ENCODE measurements at places on chromosomes 2 and 18.

- no peak overlapping the region for H3K27ac ChIP-seq
- DNase-seq = no peak
- H3K4me3 ChIP-seq = no peak overlapping the region
Measured at GRCh38 chr2:233301811-233302210, 5.8 kb upstream of the SAG start.

DNA sequence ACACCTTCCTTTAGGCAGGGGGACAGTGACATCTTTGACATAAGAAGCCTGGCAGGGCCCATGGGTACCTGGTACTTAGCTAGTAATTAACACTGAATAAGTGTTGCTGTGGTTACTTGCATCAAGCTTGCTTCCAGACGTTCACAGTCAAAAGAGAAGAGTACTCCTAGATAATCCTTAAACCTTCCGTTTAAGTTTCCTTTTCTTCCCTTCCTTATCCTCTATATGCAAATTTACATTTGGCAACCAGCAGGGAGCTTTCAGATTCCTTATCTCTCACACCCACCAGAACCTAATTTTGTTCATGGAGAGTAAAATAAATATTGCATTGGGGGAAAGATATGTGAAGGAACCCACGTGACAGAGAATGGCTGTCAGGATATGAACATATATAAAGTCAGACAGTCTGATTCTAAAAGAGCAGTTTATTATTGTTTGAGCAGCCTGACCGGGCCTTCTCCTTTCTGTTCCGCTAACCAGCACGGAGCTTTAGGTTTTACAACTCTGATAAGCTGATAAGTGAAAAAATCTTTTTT is 7.8 kb upstream of the RAB31 start:
- peaks cover 38% of the 10 kb centered on the region for H3K27me3 ChIP-seq
- H3K4me1 ChIP-seq = peaks cover 6% of the 10 kb centered on the region
- H3K4me3 ChIP-seq = no peak overlapping the region
- no peaks in the 10 kb centered on the region for H3K36me3 ChIP-seq
- no peak for DNase-seq
- H3K27ac ChIP-seq = no peak overlapping the region

GRCh38 chr2:214294426-214294825 is 116.4 kb upstream of the VWC2L start:
- no peak overlapping the region for H3K27ac ChIP-seq
- no peaks in the 10 kb centered on the region for H3K4me1 ChIP-seq
- DNase-seq = no peak
- no peaks in the 10 kb centered on the region for H3K36me3 ChIP-seq
- no peaks in the 10 kb centered on the region for H3K27me3 ChIP-seq
- no peak overlapping the region for H3K4me3 ChIP-seq

GRCh38 chr2:200089040-200089755 is 133.8 kb downstream of the MAIP1 start:
- H3K4me3 ChIP-seq = no peak overlapping the region
- H3K36me3 ChIP-seq = peaks cover 3% of the 10 kb centered on the region
- no peaks in the 10 kb centered on the region for H3K4me1 ChIP-seq
- H3K27me3 ChIP-seq = peaks cover 40% of the 10 kb centered on the region
- H3K27ac ChIP-seq = no peak overlapping the region

- peaks cover 5% of the 10 kb centered on the region for H3K36me3 ChIP-seq
- H3K4me3 ChIP-seq = peak within 1 kb of the TSS; percentile 99
- H3K27ac ChIP-seq = peak within 1 kb of the TSS; percentile 92
- no peak for DNase-seq
- no peaks in the 10 kb centered on the region for H3K27me3 ChIP-seq
- peaks cover 37% of the 10 kb centered on the region for H3K4me1 ChIP-seq
Measured at GRCh38 chr2:46915281-46915810, at the start of gene MCFD2. Gene MCFD2, minus strand, starts transcription at chr2:46915806. Its CDS starts 6,635 bp downstream, at chr2:46909171.

All from T-helper 17 cell (primary cell).